ENCODE measurements at places on chromosomes 6 and 20.
A peak's percentile ranks its signal among the peaks of the same experiment; 100 is the strongest.

GRCh38 chr20:59269411-59270025, 30.9 kb upstream of the EDN3 start:
- DNase-seq, result no peak

DNA sequence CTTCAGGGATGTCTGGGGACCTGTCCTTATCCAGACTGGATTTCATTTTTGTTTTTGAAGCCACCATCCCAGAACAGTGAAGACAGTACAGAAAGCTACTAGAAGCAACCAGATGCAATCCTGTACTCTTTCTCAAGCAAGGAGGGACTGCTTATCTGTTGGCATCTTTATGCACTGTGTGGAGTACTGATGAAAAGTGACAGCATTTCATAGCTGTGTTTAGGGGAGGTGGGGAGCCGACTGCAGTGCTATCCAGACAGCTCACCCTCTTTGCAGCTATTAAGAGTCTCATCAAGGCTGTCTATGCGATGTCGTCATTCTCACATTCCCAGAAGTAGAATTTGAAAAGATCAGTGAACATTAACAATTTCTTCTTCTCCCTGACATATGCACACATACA, 5.5 kb downstream of the ZDHHC14 start:
- no peak for DNase-seq

DNA sequence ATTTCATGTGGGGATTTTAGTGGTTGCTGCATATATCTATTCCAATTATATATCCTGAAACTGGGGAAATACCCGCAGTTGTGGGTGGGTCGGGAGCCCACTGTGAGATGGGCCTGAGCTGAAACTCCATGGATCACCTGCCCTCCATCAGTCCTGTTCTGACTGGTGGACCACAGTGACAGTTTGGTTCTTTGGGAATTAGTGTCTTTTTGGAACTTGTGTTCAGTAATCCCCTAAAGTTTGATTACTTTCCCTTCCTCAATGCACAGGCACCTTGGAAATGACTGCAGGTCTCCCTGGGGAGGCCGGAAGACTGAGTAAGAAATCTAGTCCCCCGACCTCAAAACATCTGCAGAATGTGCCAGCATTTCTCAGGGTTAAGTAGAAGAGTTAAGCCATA, 11.3 kb downstream of the STK35 start:
- no peak for DNase-seq

DNA sequence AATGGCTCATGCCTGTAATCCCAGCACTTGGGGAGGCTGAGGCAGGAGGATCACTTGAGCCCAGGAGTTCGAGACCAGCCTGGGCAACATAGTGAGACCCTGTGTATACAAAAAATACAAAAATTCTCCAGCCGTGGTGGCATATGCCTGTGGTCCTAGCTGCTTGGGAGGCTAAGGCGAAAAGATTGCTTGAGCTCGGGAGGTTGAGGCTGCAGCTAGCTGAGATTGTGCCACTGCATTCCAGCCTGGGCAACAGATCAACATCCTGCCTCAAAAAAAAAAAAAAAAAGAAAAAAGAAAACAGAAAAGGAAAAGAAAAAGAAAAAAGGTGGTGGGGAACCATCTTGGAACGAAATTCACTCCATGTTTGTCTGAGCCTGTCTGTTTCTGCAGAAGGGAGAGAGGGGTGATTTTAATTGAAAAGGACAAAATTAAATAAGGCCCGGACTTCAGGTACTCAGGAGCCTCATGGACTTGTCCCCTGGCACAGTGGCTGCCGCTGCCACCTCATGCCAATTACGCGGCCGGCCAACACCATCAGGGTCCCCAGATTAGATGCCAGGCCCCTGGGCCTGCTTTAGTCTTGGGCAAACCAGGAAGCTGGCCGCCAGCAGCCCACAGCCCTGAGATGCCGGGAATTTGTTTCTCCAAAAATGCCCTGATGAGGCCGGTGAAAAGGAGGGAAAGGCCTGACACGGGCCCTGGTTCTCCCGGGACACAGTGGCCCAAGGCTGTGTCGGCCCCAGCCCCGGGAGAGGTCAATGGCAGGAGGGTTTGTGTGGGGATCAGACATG, 37.8 kb upstream of the STX16 start:
- DNase-seq, result no peak

DNA sequence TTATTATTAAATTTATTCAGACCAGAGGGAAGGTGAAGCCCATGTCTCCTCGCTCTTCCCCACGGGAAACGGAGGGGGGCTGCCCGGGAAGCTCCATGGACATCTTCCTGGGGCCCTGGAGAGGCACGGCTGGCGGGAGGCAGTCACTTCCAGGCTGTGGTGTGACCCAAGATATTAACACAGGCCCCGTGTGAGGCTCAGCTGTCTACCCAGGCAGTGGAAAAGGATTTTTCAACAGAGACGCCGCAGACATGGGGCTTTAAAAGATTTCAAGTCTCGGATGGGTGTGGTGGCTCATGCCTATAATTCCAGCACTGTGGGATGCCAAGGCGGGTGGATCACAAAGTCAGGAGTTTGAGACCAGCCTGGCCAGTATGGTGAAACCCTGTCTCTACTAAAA, 117.9 kb downstream of the ERMARD start:
- no peak for DNase-seq

DNA sequence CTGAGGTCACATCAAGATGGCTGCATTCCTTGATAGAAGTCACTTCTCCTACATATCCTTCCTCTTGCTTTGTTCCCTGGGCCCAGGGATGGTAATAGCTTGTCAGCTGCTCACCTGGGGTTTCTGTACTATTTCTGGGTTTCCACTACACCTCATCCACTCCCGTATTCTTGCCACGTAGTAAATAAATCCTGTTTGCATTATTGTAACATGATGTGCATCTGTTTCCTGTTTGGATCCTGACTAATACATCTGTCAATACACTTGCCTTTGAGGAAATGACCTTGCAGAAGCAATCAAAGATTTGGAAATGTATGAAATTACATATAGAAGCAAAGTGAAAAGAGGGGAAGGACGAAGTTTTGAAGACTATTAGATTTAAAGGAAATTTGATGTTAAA, 619.0 kb downstream of the PHF3 start:
- DNase-seq, result no peak

- DNase-seq, result no peak
Measured at GRCh38 chr6:17923401-17923863, 64.0 kb downstream of the KIF13A start.

DNA sequence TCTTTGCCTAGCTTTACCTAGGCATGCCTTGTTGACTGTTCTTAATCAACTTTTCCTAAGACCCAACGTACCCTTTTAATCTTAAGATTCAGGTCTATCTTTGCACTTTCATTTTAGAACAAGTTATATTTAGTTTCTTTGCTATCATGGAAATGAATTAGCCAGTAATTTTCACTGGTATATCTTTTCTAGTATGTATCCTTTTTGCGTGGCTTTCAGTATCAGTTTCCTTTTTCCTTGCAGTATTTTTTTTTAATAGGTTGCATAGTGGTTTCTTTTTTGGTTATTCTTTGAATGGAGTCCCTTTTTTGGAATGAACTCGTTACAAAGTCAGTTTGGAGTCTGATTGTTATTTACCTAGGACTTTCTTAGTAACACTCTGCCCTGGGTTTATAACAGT, 7.3 kb downstream of the ANKEF1 start:
- DNase-seq, result no peak

DNA sequence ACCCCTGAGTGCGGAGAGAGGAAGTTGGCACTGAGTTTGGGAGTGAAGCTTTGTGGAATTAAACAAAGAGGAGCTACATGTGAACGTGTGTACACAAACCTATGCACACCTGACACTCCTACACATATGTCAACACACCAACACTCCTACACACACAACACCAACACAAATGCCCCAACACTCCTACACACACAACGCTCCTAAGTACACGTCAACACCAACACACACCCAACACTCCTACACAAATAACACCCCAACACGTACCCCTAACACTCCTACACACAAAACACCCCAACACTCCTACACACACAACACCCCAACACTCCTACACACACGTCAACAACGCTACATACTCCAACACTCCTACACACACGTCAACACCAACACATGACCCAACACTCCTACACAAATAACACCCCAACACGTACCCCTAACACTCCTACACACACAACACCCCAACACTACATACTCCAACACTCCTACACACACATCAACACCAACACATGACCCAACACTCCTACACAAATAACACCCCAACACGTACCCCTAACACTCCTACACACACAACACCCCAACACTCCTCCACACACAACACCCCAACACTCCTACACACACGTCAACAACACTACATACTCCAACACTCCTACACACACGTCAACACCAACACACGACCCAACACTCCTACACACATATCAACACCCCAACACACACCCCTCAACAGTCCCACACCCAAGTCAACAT, 40.1 kb upstream of the ZBP1 start:
- no peak for DNase-seq

DNA sequence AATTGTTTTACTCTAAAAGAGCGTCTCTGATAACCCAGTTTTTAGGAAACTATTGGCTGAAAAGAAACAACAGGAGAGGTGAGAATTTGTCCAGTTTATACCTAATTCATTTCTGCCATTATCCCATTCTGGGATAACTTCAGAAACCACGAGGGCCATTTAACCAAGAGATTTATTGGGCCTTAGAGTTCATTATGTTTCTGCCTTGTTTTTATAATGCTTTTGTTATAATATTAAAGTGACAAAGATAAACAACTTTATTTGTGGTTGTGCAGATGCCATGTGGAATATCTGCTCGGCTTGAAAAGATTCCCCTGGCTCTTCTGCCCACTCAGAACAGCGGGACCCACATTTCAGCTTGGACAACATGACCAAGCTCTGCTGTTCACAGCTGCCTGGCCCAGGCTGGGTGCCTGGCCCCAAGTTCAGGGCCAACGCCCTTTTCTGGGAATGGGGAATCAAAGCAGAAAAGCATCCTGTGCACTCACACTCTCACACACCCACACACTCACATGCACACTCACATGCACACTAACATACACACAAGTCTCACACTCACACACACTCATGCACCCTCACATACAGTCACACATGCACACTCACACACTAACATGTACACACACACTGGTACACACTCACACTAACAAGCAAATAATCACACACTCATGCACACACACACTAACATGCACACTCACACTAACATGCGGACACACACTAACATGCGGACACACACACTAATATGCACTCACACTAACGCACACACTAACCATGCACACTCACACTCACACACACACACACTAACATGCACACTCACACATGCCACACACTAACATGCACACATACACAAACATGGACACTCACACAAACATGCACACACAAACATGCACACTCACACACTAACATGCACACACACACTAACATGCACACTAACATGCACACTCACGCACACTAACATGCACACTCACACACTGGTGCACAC, 86.7 kb upstream of the NEDD9 start:
- DNase-seq, result no peak

- DNase-seq, result no peak
Measured at GRCh38 chr20:20435453-20435852, 67.5 kb downstream of the INSM1 start.

DNA sequence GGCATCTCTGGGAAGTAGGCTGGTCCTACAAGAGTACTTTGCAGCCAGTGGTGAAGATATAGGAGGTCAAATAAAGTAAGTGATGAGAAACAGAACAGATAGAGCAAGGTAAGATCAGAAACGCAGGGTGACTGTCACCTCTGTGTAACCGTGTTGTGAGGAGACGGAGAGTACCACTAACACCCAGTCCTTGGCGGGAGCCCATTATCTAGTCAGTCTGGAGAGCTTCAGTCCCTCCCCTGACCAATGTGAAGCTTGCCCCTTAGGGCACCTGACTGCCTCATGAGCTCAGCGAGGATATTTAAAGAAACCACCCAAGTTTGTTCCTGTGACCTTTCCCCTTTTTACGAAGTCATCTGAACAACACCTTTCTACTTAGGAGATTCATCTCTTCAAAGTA, 110.0 kb downstream of the SAMD5 start:
- DNase-seq, result no peak

GRCh38 chr20:5626603-5627002, 123.6 kb upstream of the SHLD1 start:
- no peak for DNase-seq

- peak; percentile 13 for DNase-seq
Measured at GRCh38 chr6:127554435-127555006, 22.5 kb upstream of the C6orf58 start.

DNA sequence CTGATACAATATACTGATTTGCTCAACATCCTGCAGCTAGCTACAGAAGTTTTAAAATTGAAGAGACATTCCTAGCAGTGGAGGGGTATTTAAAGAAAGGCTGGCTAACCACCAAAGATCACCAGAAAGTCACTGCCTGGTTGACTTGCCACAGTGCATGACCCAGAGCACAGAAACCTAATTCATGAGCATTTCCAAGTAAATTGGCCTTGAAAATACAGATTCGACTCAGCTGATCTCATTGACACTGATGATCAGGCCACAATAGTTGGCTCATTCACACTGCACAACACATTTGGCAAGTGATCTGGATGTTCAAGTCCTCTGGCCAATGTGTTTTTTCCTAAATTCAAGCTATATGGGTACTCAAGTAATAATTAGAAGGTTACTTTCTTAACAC, 13.3 kb upstream of the TDRD6 start:
- no peak for DNase-seq

- peak; percentile 79 for DNase-seq
Measured at GRCh38 chr6:137033828-137034227, 10.9 kb downstream of the IL20RA start.

DNA sequence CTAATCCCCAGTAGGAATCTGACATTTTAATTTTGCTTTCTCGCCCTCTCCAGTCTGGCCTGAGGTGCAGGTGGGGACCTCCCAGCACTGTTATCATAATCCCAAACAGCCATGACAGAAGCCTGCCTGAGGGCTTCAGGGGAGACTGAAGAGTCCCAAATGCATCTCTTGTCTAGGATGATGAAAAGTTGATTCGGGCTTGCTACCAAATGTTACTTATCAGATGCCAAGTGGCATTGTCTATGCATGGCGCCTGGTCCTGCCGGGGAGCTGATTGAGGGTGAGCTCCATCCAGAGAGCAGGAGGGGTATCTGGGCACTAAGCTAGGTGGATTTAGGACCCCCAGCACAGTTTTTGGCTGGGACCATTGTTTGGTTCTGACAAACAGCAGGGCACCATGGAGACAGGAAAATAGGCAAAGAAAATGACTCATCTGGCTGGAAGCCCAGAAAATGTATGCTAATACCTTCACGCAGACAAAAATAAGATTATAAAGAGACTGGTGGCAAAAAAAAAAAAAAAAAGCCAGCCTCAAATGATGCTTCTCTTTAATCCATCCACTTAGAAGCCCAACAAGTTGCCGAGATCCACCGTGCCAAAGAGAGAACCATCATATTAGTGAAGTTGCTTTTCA, 513.7 kb upstream of the SULF2 start:
- no peak for DNase-seq

DNA sequence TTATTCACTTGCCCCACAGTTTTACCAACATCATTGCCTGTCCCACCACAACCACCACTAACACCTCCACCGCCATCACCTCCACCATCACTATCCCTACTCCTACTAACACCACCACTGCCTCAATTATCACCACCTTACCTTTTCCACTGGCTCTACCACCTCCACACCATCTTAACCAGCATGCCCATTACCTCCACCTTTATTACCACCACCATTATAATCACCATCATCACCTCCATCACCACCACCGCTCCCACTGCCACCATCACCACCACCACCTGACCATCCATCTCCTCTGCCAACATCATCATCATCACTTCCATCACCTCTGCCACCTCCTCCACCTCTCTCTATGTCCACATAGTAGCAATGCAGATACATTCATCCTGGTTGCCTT, 90.0 kb downstream of the SNAP25 start:
- DNase-seq, result no peak

All from CD4-positive, alpha-beta T cell treated with Interleukin-17A for 1 hour (primary cell).